ENCODE measurements at places on chromosomes 2 and 18.

GRCh38 chr2:192230889-192231453 lies 36.2 kb upstream of the TMEFF2 start:
- DNase-seq, result no peak

- no peak for DNase-seq
Observed at GRCh38 chr2:149383340-149383739, 53.0 kb downstream of the LYPD6 start.

- no peak for DNase-seq
Observed at GRCh38 chr18:5462227-5462626, 81.6 kb downstream of the EPB41L3 start.

- DNase-seq, result no peak
Observed at GRCh38 chr2:126264625-126265024, 391.3 kb upstream of the GYPC start.

- DNase-seq, result no peak
Observed at GRCh38 chr2:110167326-110168000, 37.4 kb downstream of the NPHP1 start.

DNA sequence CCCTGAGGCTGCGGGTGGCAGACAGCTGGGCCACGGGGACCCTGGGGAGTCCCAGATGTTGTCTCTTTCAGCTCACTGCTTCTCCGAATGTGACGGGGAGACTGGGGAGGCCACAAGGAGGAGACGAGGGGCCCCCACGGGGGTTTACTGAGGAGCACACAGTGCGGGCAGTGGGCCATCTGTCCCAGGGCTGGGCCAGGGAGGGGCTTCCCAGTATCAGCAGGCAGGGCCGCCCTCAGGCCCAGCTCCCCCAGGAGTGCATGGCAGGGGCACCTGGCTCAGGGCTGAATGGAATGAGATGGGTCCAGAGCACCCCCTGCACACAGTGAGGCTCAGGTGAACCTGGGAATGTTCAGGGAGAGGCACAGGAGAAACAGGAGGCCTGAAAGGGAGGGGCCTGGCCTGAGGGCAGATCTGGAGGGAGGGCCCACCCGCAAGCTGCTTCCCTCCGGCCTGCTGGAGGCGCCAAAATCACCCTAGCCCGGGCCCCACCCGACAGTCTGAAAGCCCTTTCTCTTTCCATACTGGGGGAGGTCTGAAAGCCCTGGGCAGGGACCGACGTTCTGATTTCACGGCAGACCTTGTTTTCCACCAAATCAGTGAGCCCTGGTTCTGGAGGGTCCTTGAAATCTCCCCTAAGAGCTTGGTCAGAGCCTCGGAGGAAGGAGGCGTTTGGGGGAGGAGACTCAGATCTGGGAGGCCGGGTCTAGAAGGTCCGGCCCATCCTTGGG lies 35.5 kb upstream of the PTMA start:
- peak; percentile 55 for DNase-seq

GRCh38 chr2:128779301-128780095 lies 460.8 kb upstream of the HS6ST1 start:
- no peak for DNase-seq

DNA sequence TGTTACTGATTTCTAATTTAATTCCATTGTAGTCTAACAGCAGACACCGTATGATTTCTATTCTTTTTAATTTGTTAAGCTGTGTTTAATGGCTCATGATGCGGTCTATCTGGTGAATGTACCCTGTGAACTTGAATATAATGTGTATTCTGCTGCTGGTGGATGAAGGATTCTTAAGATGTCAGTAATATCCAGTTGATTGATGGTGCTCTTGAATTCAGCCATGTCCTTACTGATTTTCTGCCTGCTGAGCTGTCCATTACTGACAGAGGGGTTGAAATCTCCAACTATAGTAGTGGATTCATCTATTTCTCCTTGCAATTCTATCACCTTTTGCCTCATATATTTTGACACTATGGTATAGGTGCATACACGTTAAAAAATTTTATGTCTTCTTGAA lies 373.3 kb upstream of the RAB12 start:
- no peak for DNase-seq

DNA sequence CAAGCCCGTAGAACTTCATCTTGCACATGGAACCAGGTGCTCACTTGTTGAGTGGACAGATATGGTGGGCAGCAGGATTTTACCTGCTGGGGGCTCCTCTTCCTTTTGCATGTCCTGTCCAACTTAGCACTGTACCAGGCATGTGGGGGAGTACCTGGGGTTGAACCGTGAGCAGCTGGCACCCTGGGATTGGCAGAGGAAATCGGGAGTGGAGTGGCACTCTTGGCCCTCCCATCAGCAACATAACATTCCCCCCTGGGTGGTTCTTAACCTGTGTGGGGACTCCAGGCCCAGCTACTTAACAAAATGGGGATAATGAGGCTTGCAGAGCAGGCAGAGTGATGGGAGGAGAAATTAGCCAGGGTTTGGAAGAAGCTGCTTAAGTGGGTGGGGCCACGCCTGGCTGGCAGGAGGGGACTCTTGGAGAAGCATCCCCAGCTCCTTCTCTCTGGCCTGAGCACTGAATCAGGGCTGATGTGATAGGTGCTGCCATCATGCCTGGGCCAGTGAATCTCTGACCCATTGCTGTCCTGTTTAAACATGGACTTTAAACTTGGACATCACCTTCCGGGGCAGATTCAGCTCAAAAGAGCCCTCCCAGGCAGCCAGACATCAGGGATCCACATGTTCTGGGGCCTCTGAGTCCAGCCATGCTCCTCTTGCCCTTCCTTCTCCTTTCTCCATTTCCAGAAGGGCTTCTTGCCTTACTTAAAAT lies 15.5 kb downstream of the FOSL2 start:
- no peak for DNase-seq

DNA sequence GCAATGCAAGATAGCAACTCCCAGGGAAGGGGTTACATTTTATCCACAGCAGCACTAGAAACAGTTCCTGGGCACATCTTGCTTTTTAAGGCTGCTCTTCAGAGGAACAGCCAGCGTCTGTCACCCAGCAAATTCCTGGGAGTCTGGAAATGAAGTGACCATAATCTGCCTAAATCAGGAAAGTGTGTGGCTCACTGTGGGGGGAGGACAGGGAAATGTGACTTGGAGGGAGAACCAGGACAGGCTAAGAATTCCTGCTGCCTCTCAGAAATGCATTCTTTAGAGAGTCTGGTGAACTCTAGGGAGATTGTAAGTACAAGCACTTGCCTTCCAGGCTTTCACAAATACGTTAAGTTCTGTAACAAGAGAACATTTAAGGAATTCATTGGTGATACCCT lies 364.3 kb upstream of the SPHKAP start:
- no peak for DNase-seq

DNA sequence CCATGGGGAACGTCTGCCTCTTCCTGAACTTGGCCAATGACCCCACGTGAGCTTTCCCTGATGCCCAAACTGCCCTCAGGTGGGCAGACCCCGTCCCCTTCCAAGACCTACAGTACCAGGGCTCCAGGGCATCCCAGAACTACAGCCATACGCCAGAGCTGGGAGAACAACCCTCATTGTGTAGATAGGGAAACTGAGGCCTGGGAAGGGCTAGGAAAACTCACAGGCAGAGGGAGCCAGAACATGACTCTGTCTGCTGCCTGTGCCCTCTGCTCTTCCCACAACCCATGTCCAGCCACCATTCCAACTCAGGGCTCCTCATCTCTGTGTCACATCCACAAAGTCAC lies 16.8 kb upstream of the ANKRD53 start:
- no peak for DNase-seq

- DNase-seq, result no peak
Observed at GRCh38 chr2:237408335-237409000, 5.5 kb downstream of the COL6A3 start.

Measured in GF-D8 (cell line).